SW480 (cell line): ENCODE measurements at places on chromosomes 6 and 20.
A peak's percentile ranks its signal among the peaks of the same experiment; 100 is the strongest.

DNA sequence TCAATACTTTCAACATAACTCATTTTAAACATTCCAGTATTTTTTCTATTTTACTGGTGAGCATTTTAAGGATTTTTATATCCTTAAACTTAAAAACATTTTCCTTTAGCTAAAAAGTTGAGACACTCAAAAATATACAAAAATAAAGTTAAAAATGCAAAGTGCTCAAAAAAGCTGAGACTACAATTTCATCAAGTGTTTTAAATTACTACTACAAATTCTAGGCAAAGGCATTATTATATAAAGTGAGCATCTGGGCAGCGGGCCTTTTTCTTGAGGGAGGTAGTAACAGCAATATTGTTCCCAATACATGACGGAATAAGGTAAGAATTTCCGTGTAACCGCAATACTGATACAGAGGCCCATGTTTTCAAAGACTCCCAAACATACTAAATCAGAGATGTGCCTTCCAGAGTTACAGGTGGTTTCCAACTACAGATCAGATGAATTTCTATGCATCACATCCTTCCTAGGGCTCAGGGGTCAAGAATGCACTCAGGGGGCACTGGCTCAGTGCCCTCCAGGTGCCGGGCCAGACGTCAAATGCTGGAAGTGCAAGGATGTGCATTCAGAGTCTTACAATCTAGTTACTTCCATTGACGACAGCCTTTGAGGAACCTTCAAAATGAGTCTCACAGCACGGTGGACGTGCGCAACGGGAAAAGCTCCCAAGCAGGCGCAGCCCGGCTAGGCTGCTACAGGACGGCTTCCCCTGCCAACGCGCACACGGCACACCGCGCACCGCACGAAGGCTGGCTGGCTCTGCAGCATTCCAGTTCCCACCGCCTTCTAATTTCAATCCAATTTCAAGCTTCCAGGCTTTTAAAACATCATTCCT, 1.7 kb downstream of the PHF10 start:
- peak; percentile 71 for DNase-seq

- DNase-seq: no peak
These were observed 43.7 kb upstream of the SMIM28 start for GRCh38 chr6:138334000-138334399.

DNA sequence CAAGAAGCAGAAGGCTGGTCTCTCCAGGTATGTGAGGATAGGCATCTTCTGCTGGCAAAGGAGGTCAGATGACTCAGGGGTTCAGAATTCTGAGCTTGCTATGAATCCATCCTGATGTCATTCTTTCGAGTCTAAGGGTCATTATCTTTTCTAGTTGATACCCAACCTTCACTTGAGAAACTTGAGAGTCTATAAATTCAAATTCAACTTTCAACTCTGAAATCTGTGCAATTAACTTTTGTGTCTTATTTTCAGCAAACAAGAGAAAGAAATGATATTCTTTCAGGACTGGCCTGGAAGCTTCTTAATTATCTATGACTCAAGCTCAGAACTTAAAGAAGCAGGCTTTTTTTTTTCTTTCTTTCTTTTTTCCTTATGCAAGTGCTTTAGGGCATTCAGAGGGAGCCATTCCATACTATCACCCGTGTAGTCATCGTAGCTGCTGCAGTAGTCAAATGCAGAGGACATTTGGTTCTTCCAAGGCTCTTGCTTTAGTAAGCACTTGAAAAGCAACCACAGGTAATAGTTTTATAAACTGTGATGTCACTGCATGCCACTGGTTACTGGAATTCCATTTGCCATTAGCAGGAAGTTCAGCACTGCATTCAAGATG, 93.0 kb downstream of the ADTRP start:
- DNase-seq: peak; percentile 39

- DNase-seq: no peak
These were observed 288.2 kb downstream of the CENPW start for GRCh38 chr6:126628125-126628524.

- DNase-seq: no peak
These were observed 37.9 kb upstream of the MAS1 start for GRCh38 chr6:159852877-159853276.

GRCh38 chr6:44025226-44025625, 102.0 kb downstream of the MRPL14 start:
- no peak for DNase-seq

DNA sequence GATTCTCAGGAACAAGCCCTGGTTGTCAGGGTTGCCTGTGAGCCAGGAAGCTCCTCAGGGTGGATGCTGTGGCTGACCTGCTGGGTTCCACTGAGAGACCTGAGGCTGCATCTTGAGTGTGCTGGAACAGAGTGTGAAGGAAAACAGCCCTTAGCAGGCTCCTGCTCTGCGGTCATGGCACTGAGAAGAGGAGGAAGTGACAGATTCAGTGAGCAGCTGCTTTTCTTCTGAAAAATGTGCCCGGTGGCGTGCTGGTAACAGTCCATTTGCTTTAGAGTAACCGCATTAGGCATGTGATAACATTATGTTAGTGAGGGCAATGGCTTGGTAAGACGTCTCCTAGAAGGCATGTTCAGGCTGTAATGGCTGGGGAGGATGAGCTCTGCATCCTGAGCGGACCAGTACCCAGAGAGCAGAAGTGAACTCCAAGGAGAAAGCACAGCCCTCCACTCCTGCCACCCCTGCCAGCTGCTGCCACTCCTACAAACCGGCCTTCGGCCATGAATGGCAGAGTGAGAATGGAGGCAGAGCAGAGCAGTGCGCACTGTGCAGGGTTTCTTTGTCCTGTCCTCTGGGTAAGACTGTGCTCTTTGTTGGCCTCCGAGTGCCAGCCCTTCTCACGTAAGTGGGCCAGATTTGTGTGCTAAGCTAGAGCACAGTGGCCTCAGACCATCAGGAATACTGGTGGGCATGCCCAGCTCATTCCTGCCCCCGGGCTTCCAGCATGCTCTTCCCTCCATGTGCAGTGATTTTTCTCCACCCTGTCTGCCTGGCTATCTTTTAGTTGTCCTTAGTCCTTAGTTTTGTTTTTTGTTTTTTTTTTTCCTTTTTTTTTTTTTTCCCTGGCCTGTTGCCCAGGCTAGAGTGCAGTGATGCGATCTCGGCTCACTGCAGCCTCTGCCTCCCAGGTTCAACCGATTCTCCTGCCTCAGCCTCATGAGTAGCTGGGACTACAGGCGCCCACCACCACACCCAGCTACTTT, 98.1 kb upstream of the VSTM2L start:
- DNase-seq: no peak

DNA sequence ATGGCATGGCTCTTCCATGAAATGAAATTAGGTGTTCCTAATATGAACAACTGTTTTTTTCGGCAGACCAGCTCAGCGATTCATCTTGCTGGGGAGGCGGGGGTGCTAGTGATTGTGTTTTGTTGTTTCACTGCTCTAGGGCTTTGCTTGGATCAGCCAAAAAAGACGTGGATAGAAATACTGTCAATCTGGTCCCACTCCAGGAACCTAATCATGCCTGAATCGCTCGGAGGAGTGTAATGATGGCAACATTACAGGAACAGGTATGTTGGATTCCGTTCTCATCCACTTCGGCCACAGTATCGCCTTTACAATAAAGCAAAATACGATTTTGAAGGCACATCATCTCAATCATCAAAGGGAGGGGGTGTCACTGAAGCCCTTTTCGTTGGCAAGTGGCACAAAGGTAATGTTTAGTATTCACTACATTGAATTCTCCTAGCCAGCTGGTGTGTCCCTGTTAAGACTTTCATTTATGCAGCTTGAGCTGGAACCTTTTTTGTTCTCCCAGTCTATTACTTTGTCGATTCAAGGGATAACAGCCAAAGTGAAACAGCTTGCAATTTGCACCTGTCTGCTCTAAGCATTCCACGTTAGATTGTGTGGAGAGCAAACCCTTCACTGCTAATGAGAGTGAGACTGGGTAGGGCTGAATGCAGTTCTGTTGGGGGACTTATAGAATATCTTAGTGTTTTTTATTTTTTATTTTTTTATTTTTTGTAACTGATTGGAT, 477.7 kb downstream of the TFAP2A start:
- DNase-seq: no peak

GRCh38 chr6:45732731-45733130, 282.9 kb downstream of the CLIC5 start:
- no peak for DNase-seq

- no peak for DNase-seq
These were observed 96.9 kb upstream of the PTPRK start for GRCh38 chr6:128617285-128617684.

DNA sequence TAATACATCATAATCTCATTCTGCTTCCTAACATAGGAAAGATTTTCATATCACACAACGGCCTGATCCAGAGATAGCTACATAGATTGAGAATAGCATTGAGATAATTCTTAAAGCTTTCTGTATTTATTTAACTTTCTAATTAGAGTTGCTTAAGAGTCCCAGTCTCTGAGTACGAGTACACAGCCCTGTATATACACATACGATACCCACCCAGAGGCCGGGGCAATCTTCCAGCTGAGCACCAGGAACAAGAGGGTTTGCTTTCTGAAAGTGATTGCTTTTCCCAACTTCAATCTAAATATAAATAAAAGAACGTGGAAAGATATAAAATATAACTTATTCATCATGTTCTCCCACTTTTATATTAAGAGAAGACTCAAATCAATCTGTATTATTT, 313.8 kb downstream of the COL12A1 start:
- no peak for DNase-seq

DNA sequence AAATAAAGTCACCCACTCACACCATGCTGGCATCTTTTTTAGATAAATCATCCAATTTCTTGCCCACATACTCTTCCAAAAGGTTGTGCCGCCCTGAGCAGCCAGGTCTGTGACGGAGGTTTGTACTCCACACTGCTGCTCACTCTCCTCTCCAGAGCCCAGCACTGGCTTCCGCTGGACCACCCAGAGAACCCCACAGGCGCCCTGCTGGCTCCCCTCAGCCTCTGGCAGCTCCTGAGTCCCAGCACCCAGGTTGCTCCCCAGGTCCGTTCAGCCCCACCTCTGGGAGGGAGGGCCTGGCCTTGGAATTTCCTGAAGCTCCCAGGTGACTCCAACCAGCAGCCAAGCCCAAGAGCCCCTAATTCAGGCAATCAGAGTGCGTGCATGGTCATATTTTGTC, 131.7 kb upstream of the CST7 start:
- no peak for DNase-seq

DNA sequence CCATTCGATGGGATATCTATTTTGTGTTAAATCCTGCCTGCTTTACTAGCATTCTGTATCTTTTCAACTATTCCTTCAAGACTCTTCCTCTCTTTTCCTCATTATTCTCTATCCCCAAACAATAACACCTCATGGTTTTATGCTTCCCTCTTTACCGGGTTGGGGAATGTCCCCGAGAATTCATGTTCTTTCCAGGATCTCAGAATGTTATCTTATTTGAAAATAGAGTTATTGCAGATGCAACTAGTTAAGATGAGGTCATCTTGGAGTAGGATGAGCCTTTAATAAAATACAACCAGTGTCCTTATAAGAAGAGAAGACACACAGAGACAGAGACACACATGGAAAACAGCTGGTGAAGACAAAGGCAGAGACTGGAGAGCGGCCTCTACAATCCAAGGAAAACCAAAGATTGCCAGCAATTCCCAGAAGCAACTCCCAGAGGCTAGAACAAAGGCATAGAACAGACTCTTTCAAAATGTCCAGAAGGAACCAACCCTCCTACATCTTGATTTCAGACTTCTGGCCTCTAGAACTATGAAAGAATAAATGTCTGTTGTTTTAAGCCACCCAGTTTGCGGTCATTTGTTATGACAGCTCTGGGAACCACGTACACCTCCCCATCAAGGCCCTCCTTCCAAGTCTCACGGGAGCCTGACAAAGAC, 126.8 kb upstream of the TNFAIP3 start:
- no peak for DNase-seq
